ENCODE measurements at places on chromosomes 3 and 15. TPM values are rescaled to one million over a fixed set of nuclear protein-coding genes. Genes with fewer than 3 reads are reported as not detected.

DNA sequence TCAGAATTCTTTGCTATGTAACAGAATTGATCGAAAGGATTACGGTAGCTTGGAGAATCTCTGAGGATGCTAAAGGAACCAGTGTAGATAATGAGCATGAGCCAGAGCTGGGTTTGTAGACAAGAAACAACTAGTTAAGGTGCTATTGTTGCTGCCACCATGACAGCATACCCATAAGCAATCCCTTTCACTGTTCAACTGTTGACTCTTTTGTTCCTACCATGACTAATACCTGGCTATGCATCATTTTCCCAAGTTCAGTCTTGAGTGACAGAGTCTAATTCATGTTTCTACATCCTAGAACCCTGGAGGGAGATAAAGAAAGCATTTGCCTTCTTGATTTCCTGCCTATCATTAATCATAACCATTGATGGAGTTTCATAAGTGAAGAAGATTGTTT lies 600.3 kb downstream of the OTOL1 start:
- no peak for DNase-seq

GRCh38 chr3:173733029-173733652 lies 335.6 kb downstream of the NLGN1 start:
- DNase-seq = peak; percentile 53

DNA sequence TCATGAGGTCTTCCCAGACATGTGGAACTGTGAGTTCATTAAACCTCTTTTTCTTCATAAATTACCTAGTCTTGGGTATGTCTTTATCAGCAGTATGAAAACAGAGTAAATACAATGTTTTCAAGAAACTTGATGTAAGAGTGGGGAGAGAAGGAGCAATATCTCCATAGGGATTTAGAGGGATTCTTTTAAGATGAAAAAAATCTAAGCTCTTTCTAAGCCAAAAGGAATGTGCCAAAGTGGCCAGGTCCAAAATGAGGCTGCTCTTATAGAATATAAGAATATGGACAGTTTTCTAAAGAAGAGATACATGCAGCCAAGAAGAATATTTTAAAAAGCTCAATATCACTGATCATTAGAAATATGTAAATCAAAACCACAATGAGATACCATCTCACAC lies 23.9 kb upstream of the RYK start:
- no peak for DNase-seq

GRCh38 chr3:38542401-38543298 lies 46.5 kb downstream of the EXOG start:
- DNase-seq = no peak

DNA sequence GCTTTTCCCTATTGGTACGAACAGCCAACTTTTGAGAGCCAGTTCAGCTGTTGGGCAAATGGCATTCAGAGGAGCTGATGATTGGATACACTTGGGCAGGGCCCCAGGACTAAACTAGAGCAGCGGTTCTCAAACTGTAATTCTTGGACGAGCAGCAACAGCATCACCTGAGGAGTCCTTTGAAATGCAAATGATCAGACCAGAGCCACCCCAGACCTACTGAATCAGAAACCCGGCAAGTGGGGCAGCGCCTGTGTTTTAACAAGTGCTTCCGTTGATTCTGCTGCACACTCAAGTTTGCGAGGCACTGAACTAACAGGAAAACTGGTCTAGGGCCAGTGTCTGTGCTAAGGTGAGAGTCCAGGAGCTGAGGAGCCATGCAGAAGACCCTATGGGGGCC lies 239.7 kb downstream of the UACA start:
- no peak for DNase-seq

NUP210 gene
- total RNA-seq = 22.9 TPM

TLNRD1 gene
- 16.7 TPM for total RNA-seq
